Thoracic aorta (tissue), 2 donors: ENCODE measurements at places on chromosomes 5 and 9.

DNA sequence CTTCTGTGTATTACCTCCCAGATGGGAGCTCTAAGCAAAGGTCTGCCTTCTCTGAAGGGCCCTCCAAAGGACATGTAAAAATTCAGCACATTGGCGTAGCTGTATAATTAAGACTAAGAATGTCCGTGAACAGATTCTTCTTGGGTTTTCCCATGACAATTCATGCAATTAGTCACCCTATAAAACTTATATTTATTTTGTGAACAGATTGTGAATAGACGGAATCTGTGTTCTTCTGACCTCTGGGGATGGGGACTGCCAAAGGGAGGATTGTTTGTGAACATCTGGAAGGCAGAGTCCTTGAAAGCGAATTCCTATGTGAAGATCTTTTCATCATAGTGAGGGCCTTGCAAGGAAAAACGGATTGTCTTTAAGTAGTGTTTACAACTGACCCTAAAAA is 111.3 kb downstream of the EGFLAM start:
- no peak overlapping the region for H3K27ac ChIP-seq
- H3K27me3 ChIP-seq, result no peaks in the 10 kb centered on the region
- no peak for DNase-seq
- no peaks in the 10 kb centered on the region for H3K4me1 ChIP-seq

GRCh38 chr5:39005566-39006232 is 68.5 kb downstream of the RICTOR start:
- no peaks in the 10 kb centered on the region for H3K27me3 ChIP-seq
- DNase-seq, result no peak
- no peak overlapping the region for H3K4me3 ChIP-seq
- H3K36me3 ChIP-seq, result no peaks in the 10 kb centered on the region

DNA sequence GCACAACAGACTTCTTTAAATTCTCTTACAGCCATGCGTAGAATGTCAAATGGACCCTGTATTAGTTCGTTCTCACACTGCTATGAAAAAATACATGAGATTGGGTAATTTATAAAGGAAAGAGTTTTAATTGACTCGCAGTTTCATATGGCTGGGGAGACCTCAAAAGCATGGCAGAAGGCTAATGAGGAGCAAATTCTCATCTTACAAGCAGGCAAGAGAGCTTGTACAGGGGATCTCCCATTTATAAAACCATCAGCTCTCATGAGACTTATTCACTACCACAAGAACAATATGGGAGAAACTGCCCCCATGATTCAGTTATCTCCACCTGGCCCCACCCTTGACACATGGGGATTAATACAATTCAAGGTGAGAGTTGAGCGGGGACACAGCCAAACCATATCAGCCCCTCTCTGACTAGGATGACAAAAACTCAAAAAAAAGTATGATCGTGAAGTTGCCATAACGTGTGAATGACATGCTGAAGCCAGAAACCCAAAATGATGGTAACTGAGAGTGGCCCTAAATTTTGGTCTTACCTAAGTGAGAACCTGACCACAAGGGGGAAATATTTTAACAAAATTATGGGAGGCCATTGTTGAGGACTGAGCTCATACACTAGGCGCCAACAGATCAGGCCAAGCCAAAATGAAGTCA is 17.5 kb upstream of the TEX10 start:
- H3K4me3 ChIP-seq, result no peak overlapping the region
- no peaks in the 10 kb centered on the region for H3K4me1 ChIP-seq
- no peaks in the 10 kb centered on the region for H3K27me3 ChIP-seq
- DNase-seq, result no peak
- no peaks in the 10 kb centered on the region for H3K36me3 ChIP-seq

DNA sequence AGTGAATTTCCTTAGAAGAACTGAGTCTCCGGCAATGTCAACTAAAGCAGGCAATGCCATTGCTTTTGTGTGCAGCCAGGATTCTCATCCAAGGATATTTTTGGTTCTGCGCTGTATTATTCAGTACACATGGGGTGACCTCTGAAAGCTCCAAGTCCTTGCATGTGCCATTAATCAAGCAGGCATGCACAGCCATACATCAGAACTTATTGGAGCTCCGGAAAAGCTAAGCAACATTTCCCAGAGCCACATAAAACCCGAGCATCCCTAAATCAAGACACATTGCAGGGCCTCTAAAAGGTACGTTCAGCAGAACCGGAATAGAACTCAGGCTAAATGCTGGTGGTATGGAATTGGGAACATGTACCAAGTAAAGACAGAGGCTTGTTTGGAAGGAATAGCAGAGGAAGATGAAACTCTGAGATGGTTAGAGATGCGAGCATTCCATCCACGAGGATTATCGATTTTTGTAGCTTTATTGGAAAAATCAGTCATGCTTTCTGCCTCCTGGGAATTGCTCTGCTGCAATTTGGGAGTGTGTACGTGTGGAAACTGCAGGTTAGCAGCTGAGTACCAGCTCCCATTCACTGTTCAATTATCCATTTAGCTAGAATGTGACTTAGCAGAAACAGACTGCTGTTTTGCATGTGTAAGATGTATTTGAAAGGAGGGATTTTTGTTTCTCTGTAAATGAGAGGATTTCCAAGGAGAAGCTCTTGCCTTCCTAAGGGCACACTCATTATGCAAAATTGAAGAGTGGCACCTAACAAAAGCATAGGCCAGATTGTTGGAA is 143.7 kb upstream of the WWC1 start:
- H3K36me3 ChIP-seq, result no peaks in the 10 kb centered on the region
- no peaks in the 10 kb centered on the region for H3K4me1 ChIP-seq
- no peak for DNase-seq
- no peaks in the 10 kb centered on the region for H3K27me3 ChIP-seq

DNA sequence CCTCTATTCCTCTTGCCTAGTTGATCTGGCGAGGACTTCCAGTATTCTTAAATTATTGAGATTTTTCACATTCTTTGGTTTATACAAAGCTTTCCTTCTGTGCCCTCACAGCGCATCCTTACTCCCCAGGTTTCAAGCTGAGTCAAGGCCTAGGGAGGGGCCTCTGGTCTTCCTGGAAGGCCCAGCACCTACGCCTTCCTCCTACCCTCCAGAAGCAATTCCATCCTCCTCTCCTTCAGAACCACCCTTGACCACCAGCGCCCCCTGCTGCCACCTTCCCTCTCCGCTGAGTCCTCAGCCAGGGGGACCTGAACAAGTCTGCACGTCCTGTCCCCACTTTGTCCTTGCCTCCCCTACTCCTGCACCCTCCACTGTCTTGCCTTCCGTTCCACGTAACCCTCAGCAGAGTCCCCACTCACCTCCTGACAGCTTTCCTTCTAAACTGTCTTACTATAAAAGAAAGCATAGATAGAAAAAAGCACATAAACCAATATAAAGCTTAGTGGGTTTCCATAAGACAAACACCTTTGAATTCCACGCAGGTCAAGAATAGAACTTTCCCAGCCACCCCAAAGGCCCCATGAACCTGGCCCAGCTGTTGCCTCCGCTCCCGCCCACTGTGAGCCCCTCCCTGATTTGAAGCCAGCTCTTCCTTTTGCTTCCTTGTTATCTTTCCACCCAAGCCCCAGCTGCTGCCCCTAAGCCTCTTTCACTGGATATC is 63.0 kb upstream of the CTSL start:
- H3K36me3 ChIP-seq, result no peaks in the 10 kb centered on the region
- no peak overlapping the region for H3K27ac ChIP-seq
- DNase-seq, result no peak

DNA sequence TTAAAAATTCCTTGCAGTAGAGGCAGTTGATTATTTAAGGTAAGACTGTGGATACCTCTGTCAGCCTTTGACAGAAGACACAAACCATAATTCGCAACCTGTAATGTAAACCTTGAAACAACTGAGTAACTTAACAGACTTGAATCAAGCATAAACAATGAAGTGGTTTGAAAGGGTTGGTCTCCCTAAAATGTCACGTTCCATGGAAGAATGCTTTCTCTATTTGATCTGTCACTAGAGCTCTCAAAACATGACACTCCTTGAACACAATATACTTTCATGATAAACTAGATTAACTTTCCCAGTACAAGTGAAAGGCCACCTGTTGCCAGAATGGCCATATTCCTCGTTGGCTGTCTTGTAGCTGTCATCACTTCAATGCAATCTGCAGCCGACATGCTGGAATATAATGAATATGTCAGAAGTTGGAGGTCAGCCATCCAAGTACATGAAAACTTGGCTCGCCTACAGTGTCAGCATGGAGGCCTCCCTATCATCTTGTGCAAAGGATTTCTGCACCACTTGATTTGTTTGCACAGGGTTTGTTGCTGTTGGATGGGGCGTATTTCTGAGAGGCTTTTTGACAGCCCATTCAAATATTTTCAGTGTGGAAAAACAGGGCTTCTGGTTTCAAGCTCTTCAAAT is 228.0 kb downstream of the TLE4 start:
- DNase-seq, result no peak
- H3K27ac ChIP-seq, result no peak overlapping the region
- no peaks in the 10 kb centered on the region for H3K27me3 ChIP-seq
- H3K4me3 ChIP-seq, result no peak overlapping the region
